ENCODE measurements at places on chromosomes 3 and 15.

GRCh38 chr15:73996939-73997338 lies 2.4 kb downstream of the PML start:
- no peak for DNase-seq

- no peak for DNase-seq
Measured at GRCh38 chr3:37723585-37723984, 138.1 kb upstream of the CTDSPL start.

GRCh38 chr3:169675091-169675490 lies 11.6 kb upstream of the MECOM start:
- no peak for DNase-seq

DNA sequence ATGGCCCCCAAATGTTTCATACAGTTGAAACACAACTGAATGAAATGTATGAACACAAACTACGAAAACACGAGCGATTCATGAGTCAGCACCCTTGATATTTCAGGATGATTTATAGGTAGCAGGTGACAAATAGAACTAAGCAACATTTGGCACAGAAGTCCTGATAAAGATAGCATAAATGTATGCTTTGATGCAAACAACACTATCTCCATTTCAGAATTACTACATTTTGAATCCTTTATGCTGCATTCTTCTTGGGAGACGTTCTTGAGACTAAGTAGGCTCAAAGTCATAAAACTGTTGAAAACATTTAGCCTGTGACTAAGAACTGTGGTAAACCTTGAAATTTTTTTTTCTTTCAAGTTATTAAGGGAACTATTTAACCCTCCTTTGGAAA lies 200.3 kb upstream of the ICE2 start:
- no peak for DNase-seq

DNA sequence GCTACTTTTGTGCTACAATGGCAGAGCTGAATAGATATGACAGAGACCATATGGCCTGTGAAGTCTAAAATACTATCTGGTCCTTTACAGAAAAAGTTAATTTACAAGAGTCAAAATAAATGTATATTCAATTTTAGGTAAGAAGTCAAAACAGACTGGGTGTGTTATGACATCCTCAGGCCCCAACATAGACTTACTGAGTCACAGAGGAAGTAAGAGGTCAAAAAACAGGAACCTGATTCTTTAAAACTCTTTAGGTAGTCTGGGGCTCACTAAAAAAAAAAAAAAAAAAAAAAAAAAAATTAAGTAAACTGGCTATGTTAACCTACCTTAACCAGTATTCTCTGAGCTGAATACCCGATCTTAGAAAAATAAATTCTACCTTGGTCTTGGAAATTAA lies 13.1 kb downstream of the DNAAF4 start:
- no peak for DNase-seq

DNA sequence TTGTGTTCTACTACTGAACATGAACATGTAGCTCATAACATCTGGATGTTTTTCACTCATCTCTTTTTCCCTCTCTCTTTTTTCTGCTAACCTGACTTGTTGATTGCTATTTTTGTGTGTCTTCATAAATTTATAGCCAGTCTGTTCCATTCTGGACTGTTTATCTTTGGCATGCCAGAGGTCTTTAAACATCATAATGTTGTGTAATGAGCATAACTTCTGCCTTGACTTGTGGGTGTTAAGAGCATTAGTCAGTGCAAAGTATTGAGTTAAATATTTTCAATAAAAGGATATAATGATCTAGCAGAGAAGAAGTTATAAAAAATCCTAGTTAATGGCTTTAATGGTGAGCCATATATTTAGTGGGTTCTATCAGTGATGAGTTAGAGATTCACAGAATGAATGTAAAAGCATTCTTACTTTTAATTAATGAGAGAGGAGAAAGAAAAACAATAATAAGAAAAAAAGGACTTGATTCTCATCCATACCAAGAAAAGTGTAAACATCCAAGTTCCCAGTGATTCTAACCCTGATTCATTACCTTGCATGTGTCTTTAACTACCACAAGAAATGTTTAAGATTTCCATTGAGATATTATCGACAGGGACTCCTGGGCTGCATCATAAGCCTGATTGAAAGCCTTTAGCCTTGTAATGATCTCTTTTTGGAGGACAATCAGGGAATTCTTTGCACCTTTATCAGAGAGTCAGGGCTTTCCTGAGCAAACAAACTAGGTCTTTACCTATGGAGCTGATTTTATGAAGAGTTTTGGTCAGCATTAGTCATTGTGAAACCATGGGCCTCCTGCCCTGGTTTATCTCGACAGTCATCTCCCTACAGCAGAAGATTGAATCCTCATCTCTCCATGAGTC lies 22.9 kb downstream of the MITF start:
- DNase-seq: no peak

Data from activated CD8-positive, alpha-beta memory T cell treated with anti-CD3 and anti-CD28 coated beads, Interleukin-2, amount 50 U/mL, for 48 hours (primary cell).